ENCODE measurements at places on chromosomes 3 and 15. TPM values are rescaled to one million over a fixed set of nuclear protein-coding genes. Genes with fewer than 3 reads are reported as not detected.

- DNase-seq, result no peak
Observed at GRCh38 chr15:74531144-74531811, 9.7 kb upstream of the ARID3B start.

GRCh38 chr15:71485094-71485693 is 325.2 kb upstream of the NR2E3 start:
- DNase-seq, result no peak

The SLC28A2 gene
- 1.8 TPM for polyA plus RNA-seq

The CNTN3 gene
- 0.60 TPM for polyA plus RNA-seq

The GNAT1 gene
- polyA plus RNA-seq, result not detected

DNA sequence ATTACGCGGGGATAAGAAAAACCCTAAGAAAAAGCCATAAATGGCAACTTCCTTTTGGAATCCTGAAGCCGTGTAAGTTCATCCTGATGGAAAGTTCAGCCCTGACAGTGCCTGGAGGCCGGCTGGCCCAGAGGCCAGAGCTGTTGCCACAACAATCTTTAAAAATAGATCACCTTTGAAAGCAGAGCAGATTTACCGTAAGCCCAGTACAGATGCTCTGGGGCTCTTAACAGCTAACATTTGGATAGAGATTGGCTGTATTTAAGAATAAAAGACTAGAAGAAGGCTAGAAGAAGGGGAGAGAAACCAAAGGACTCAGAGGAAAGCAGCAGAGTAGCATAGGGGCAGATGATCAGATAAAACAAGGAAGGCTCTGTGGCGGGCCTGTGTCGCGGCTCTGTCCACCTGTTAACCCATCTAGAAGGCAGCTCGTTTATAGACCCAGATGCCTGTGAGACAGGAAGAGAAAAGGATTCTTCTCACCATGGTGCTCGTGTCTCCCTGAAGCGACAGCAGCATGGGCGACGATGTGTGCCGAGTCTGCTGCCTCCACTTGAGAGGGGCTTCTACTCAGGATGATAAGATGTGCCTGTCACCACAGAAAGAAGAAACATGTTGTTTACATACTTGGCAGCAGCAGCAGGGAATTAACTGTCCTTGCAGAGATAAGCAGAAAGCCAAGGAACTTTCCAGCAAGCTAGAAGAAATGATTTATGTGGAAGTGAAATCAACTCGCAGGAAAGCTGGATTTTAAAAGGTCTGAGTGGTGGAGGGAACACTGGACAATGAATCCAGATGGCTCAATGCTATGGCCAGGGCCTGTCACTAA is 69.9 kb downstream of the SYNM start:
- peak; percentile 83 for DNase-seq

GRCh38 chr15:92812271-92812670 is 87.9 kb upstream of the CHD2 start:
- DNase-seq, result no peak

GRCh38 chr3:183845608-183846288 is 20.4 kb upstream of the MAP6D1 start:
- DNase-seq, result no peak

- no peak for DNase-seq
Observed at GRCh38 chr3:57681691-57682090, 11.2 kb downstream of the DENND6A start.

GRCh38 chr15:68499620-68500312 is 67.8 kb upstream of the ITGA11 start:
- DNase-seq, result no peak

The TUSC7 gene
- not detected for polyA plus RNA-seq

DNA sequence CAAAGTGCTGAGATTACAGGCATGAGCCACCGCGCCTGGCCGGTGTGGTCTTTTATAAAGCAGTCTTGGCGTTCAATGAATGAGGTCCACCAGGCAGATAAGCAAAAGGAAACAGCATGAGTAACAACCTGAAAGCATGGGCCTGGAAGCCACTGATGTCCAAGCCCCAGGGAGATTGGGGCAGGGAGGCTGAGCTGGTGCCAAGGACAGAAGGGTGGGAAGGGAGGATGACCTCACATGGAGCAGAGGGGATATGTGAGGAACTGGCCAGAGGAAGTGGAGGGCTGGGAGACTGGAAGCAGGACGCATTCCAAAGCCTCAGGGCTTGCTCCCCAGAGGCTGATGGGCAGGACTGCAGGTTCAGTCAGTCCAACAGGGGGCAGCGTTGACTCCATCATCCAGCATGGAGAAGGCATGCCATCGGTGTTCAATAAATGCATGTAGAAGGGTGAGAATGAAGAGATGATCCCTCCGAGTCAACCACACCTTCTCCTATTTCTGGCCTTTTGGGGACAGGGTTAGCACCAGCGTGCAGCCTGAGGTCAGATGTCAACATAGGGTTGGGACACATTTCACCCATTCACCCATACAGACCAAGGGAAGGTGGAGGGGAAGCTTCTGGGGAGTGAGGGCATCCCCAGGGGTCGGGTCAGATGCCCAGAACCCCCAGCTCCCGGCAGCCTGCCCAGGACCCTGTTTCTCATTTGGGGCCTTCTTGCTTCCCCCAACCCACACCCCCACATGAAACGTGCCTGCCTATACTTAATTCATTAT is 14.8 kb downstream of the MYL3 start:
- DNase-seq, result peak; percentile 66

DNA sequence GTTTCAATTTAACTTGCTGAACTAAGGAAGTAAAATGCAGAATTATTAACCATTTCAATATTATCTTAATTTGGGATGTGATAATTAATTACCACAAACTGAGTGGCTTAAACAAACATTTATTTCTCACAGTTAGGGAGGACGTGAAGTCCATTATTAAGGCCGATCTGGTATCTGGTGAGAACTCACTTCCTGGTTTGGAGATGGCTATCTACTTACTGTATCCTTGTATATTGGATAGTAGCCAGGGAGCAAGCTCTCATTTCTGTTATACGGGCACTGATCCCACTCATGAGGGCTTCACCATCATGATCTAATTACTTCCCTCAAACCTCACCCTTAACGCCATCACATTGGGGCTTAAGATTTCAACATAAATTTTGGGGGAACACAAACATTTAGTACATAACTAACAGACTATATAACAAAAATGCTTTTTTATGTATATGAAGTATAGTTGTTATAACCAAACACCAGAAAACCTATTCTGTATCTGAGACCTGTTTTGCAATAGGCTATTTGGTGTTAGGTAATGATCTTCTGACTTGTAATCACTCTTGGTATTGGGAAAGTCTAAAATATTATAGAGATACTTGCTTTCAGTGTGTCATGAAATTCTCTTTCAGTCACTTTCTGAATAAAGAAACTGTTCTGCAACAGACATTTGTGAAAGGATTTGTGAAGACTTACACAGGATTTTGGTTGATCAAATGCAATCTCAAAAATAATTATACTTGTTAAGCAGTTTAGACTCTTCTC is 4.7 kb upstream of the KPNA4 start:
- no peak for DNase-seq

GRCh38 chr3:129937717-129938116 is 36.8 kb upstream of the TRH start:
- DNase-seq, result no peak

- no peak for DNase-seq
Observed at GRCh38 chr3:81602781-81603180, 158.7 kb downstream of the GBE1 start.

GRCh38 chr15:72227720-72228119 is 3.3 kb downstream of the PKM start:
- no peak for DNase-seq

GRCh38 chr15:25860885-25861866 is 2.0 kb downstream of the ATP10A start:
- DNase-seq, result no peak

DNA sequence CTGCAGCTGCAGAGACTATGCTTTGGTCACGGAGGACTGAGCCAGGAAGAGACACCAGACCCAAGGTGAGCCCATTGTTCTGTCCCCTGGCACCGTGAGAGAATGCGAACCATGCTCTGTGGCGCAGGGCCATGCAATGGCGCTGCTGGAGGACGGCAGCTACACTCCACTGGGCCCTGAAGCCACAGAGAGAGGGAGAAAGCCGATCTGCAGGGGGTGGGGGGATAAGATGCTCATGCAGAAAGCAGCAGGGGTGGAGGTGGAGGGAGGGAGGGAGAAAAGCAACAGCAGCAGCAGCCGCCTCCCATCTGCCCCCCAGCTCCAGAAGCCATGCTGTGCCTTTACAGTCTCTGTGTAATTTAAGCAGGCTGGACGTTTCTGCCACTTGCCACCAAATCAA is 5.3 kb downstream of the BDH1 start:
- DNase-seq, result no peak

DNA sequence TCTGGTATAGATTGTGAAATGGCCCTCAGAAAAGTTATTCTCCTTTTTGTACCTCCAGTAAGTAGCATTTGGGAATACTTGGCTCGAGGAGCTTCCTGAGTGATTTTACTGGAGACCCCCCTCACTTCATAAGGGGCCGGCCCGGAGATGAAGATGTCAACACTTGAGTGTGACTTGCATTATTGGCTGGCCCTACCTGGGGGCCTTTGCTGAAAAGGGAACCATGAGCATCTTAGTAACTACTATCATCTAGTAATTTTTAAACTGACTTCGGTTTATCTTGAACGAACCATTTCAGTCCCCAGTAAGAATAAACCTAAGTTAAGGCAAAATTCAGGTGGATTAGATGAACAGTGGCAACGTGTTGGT is 1.3 kb downstream of the FAIM start:
- no peak for DNase-seq

GRCh38 chr15:31078471-31078870 is 23.1 kb downstream of the TRPM1 start:
- DNase-seq, result no peak

GRCh38 chr15:59904450-59905135 is 99.5 kb upstream of the FOXB1 start:
- DNase-seq, result no peak

GRCh38 chr3:16912400-16913263 is 27.9 kb downstream of the PLCL2 start:
- no peak for DNase-seq

DNA sequence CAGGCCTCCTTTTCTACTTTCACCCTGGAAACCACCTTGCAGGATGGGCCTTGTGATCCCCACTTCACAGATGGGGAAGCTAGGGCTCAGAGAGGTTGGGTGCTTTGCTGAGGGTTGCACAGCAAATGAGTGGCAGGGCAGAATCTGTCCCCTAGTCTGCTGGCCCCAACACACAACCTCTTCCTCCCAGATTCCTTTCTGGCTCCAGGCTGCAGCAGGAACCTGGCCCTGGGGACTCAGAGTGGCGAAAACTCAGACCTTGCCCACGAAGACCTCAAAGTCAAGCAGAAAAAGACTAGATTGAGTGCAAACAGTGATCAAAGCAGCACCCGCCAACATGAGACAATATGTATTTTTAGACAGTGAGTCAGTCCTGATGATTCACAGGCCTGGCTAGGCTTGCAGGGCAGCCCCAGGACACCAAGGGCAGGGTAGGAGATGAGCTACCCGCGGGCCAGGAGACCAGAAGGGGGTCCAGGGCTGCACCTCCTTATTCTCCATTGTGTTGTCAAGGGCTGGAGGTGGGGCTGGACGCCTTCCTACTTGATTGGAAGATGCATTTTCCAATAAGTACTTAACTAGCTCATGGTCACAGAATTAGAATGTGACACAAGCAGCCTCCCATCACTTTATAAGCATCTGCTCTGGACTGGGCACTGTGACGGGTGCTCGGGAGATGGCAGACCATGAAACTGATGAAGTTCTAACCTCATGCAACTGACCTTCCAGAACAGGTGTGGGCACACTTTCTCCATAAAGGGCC is 23.9 kb downstream of the GOLGA6L2 start:
- peak; percentile 27 for DNase-seq

DNA sequence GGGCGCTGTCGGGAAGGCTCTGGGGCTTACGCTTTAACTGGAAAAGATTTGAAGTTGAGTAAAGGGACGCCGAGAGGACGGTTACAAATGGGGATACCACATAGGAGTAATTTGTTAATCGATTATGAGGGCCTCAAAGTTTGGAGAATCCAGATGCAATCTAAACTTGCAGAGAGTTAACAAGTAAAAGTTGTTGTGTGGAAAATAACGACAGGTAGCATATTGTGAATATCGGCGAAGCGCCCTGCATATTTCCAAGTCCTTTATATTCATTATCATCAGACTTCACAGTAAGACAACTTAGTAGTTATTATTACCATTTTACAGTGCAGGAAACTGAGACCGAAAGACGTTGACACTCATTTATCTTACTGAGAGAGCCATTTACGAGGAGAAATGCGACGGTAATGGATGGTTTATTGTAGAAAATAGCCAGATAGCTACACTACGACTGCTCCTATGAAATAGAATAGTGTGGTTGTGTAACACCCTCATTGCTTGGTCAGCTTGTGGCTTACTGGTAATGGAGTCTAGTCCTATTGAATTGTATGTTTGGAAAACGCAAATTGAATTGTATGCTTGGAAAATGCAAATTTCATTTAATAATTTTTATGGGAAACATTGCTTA is 700 bp downstream of the MKRN2 start:
- DNase-seq, result no peak

DNA sequence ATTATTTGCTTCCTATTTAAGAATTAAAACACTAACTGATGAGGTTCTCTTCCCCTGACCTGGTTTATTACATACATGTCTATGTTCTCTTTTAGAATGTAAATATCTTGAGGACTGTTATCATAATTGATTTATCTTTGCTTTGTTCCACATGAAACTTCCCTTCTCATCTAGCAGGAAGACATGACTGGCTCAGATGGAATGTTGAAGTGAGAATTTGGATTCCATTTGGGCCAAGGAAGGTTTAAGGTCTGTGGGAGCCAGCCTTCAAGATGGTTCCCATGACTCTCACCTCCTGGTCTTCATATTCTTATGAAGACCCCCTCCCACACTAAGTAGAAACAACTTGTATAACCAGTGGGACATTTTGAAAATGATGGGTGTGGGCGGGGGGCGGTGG is 222.2 kb upstream of the GADL1 start:
- no peak for DNase-seq

- DNase-seq, result peak; percentile 77
Observed at GRCh38 chr3:128383316-128384235, 83.1 kb downstream of the DNAJB8 start.

DNA sequence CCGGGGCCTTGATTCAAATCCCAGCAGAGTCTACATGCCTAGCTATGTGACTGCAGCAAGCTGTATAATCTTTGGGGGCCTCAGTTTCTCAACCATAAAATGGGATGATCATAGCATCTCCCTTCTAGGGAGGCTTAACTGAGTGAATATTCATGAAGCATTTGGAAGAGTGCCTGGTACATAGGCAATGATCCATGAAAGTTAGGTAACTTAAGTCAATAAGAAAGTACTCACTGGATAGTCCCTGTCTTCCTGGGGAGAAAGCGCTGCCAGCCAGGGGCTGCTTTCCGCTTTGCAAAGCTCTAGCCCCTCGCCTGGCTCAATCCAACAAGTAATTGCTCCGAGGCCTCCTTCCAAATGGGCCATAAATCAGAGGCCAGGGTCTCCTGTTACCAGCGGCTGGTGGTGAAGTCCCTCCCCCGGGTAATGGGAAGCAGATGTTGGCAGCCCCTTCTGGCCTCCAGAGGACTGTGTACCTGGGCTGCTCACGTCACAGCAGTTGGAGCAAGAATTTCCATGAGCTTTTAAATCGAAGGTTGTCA is 521.9 kb upstream of the PROK2 start:
- DNase-seq, result no peak

The XCR1 gene
- polyA plus RNA-seq, result 3.5 TPM

Data from sigmoid colon (tissue), 7 donors.